Stimulated activated CD8-positive, alpha-beta memory T cell treated with anti-CD3 and anti-CD28 coated beads, Interleukin-15, amount 100 ng/mL, for 48 hours (primary cell): ENCODE measurements at places on chromosomes 12 and 14.

GRCh38 chr14:81427348-81428058, 27.4 kb upstream of the STON2 start:
- DNase-seq = no peak

GRCh38 chr14:91371011-91371989, 46.3 kb downstream of the CCDC88C start:
- no peak for DNase-seq

GRCh38 chr14:36455241-36455627, 64.8 kb downstream of the NKX2-1 start:
- no peak for DNase-seq

GRCh38 chr12:92035477-92035876, 110.2 kb downstream of the BTG1 start:
- DNase-seq = no peak

DNA sequence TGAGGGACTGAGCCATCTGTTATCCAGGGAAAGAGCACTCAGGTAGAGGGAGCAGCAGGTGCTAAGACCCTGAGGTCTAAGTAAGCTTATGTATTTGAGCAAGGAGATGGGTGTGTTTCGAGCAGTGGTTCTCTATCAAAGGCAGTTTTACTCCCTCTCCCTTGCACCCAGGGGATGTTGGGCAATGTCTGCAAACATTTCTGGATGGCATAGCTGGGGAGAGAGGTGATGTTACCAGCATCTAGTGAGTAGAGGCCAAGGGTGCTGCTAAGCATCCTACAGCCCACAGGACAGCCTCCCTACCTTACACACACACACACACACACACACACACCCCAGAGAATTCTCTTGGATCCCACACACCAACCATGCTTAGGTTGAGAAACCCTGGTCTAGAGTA, 221.0 kb upstream of the PWP1 start:
- DNase-seq = no peak

GRCh38 chr12:41724216-41724615, 420.5 kb downstream of the GXYLT1 start:
- DNase-seq = no peak

GRCh38 chr14:56794557-56795283, 15.6 kb downstream of the OTX2 start:
- no peak for DNase-seq

DNA sequence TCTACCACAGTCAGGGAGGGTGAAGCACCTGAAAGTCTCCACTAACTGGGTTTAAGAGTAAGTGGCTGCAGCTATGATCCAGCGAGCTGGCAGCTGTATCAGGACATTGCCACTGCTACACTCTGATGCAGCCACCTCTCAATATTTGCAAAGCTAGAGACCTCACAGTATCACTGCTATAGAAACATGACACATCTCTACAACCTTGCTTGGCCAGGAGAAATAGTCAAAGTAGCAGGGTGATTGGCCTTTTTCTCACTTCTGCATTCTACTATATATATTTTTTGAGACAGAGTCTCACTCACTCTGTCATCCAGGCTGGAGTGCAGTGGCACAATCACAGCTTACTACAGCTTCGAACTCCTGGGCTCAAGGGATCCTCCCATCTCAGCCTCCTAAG, 9.3 kb upstream of the FMNL3 start:
- no peak for DNase-seq

- DNase-seq = no peak
Measured at GRCh38 chr12:480831-481816, 21.4 kb downstream of the B4GALNT3 start.

DNA sequence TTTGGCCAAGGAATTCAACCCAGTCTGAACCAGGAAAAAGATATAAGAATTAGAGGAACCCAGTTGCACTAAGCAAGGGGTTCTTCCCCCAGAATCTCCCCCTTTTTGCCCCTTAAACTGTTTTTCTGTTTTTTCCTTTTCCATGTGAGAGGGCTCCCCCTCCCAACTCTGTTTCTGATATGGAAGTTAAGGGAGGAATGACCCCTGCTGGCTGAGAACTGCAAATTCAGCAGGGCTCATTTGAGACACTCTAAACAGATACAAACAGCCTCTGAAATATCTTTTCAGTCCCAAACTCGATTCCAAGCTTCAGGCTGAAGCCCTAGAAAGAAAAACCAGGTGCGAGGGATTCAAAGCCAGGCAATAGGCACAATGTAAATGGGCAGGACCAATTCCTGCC, 132.7 kb downstream of the SLC41A2 start:
- DNase-seq = no peak

DNA sequence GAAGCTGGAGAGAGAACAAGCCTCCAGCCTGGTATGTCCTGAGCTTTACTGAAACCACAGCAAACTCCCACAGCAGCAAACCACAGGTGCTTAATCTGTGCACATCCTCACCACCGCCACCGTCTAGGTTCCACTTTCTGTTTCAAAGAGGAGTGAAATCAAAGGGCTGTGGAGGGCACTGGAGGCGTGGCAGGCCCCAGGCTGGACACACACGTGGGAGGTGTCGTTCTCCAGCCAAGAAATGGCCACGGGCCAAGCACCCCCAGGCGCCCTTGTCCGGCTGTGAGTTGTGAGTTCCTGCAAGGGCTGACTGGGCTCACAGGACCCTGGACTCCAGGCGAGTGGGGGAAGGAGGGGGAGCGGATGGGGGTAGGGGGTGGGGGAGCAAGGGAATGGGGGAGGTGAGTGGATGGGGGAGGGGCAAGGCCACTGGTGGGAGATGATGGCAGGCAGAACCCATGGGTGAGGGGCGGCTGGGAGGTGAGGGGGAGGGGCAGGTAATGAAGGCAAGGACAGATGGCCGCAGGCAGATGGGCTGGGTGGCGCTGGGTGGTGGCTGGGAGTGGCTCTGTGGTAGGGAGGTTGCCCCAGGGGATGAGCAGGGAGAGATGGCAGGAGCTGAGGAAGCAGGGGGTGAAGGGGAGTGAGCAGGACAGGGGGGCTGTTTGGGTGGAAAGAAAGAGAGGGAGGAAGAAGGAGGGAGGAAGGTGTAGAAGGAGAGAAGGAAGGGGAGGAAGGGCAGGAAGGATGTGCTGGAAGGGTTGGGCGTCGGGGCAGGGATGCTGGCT, 86.7 kb downstream of the NCOR2 start:
- no peak for DNase-seq

GRCh38 chr14:83777516-83777915, 1752.4 kb upstream of the FLRT2 start:
- DNase-seq = no peak

- no peak for DNase-seq
Measured at GRCh38 chr14:58130116-58130782, 21.8 kb downstream of the ARMH4 start.

DNA sequence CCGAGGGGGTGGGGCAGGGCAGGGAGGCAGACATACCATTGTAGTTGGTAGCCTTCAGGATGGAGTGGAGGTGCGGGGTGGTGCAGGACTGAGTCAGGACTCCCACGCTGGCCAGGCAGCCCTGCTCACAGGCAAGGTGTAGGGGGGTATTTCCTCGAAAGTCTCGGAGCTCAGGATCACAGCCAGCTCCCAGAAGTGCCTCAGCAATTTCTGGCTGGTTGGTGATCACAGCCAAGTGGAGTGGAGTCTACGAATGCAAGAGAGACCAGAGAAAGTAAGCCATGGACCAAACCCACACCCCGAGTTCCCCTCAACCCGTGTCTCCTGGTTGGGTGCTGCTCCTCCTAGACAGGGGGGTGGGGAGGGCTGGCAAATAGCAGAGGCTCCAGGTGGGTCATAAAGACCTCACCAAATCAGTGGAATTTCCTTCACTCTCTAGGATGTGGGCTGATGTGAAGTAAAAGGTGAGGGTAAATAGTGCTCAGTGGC, 1.4 kb downstream of the NFKBIA start:
- DNase-seq = peak; percentile 55

DNA sequence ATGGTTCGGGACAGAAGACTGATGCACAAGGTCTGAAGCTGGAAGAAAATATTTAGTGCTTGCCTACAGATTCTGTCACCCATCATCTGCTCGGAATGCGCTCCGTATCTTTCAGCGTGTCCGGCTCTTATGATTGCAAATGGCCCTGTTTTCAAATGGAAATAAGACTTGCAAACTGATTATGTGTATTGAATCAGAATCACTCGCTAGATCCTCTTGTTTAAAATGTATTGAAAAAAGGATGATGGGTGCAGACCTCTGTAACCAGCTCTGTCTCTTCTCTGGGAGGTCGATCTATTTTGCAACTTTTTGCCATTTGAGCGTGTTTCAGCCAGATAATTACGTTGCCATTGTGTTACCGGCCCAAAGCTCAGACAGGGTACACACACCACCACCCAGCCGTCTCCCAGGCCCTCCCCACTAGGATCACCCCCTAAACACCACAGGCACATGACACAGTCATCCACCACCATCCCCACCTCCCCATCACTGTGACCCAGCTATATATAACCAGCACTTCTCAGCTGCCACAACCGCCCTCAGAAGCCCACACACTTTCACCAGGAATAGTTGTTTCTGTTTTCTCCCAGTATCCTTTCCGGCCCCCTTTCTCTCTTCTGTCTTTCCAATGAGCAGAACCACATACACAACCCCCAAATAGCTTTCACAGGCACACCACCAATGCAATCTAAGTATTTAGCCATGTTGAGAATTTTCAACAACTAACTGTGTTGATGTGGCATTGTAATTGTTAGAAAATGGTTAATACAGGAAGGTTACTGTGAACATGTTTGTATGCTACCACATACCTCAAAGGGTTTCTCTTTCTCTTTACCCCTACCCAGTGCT, 10.7 kb downstream of the NKX2-1 start:
- no peak for DNase-seq

- DNase-seq = no peak
Measured at GRCh38 chr12:121264951-121265515, 31.5 kb downstream of the CAMKK2 start.

- DNase-seq = no peak
Measured at GRCh38 chr12:46763230-46763629, 62.6 kb downstream of the SLC38A4 start.

- no peak for DNase-seq
Measured at GRCh38 chr14:99148861-99149610, 123.0 kb downstream of the BCL11B start.

DNA sequence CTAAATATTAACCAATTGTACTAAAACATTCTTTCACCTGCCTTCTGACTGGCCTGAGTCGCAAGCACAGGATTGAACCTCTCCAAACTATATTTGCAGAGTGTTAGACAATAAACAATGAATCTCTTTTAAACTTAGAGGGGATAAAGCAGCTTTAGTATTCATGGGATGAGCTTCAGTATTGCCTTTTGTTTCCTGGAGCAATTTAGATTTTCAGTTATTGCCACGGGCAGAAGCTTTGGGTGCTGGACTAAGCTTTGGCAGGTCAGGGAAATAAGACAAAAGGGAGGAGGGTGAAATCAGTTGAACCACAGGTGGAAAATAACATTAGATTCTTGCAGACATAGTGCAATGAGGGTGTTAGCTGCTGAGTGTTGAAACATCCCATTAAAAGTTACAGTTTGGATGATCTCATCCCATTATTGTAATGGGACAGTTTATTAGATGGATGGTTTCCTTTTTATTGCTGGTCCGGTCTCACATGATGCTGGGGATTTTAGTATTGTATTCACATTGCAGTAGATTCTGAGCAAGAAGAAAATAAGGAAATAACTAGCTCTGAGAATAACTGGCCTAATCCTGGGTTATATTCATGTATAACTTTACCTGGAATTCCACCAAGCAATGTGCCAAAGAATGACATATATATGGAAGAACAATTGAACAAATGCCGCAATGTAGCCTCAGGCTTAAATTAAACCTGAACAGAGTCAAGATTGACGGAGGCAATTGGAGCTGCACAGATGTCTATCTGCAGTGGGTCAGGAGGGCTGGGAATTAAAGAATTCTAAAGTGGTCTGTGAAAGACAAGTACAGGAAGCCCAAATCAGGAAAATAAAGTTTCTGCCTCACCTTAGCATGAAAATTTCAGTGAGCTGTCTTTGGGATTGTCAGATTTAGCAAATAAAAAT, 1092.8 kb upstream of the SEL1L start:
- DNase-seq = no peak

GRCh38 chr12:57892232-57892972, 45.9 kb upstream of the CTDSP2 start:
- DNase-seq = no peak

- no peak for DNase-seq
Measured at GRCh38 chr14:67820428-67820971, 921 bp downstream of the RAD51B start.

DNA sequence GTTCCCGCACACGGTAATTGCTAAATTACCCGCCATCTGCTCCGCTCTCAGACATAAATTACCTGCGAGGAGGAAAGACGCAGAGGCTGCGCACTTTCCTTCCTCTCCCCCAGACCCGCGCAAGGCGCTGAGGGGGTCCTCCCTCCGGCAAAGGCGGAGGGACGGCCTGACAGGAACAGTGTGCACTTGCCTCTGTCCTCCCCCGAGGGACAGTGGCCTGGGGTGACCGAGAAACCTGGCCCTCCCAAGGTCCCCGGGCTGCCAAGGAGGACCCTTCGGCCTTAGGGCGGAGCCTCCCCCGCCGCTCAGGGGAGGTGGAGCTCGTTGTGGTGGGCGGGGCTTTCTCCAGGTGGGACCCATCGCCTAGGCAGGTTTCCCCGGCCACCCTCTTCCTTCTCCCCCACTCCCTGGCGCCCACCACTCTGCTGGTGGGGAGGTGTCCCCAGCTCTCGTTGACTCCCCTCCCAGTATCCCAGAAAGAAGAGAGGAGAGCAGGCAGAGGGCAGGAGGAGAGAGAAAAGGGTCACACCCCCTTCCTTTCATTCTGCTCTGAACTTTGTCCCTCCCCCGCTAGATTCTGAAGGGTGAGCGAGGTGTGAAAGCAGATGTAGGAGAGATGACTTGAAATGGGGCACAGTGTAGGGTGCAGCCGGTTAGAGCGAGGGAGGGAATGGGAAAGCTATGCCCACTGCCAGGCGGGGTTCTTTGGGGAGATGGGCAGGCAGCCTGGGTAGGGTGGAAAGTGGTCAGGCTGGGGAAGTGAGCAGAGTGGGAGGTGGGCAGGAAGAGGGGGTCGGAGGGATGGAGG, 11.4 kb upstream of the CALCOCO1 start:
- no peak for DNase-seq

DNA sequence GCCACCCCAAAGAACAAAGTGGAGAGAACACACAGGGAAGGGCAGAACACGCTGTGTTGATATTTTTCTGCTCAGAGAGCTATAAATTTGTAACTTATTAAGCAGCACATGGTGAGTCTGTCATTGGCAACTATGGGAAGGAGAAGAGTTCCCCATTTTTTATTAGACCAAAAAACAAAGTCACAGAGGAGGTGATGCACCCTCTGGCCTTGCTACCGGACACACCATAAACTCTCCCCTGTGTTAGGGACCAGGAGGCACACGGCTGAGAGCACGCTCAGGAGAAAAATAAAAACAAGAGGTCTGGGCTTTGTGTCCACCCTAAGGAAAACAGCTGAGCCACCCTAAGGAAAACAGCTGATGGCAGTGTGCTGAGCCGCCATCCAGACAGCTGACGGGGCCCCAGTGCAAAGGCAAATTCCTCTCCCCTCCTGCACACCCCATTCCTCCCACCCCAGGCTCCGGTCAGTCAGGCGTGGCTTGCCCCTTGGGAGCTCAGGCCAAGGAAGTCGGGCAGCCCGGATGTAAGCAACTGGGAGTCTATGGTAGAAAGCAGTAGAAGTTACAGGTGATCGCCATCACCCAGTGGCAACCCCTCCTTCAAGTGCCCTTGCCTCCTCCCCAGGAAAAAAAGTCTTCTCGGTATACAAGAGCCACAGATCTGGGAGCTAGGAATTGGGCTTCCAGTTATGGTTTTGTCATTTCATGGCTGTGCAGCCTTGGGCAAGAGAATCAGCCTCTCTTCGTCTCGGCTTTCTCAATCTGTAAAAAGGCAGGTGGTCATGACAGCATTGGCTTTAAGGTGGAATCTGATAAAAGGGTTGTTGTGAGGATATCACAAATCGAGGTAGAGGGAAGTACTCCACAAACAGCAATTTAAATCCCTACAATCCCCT, 2.4 kb downstream of the PXN start:
- no peak for DNase-seq

GRCh38 chr12:1995205-1995896, 8.9 kb downstream of the DCP1B start:
- no peak for DNase-seq
